ENCODE measurements at places on chromosomes 1 and 21. TPM values are rescaled to one million over a fixed set of nuclear protein-coding genes. Genes with fewer than 3 reads are reported as not detected.
A peak's percentile ranks its signal among the peaks of the same experiment; 100 is the strongest.

DNA sequence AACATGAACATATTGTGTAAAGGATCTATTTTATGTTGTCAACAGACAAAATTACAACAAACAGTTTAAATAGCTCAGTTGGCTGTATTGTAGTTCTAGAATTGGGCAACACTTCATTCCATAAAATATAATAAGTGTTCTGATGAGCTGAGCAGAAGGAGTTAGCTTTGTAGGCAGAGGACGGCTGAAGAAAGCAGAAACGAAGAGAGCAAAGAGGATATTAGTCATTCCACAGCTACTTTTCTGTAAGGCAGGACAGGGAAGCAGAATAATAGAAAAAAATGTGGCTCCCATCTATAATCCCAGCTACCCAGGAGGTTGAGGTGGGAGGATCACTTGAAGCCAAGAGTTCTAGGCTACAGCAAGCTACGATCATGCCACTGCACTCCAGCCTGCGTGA is 20.2 kb upstream of the IVNS1ABP start:
- DNase-seq = no peak

DNA sequence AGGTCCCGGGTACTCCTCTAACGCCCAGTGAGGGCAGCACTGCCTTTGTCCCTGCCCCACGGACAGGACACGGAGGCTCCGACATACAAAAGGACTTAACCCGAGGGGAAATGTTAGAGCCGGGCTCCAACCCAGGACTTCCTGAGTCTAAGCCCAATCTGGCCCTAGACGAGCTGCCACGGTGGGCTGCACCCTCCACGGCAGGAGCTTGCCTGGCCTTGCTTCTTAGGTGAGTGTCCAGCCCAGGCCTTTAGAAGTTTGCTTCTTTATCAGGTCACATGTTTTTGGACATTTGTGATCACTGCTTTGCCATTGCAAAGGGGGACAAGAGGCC is 11.0 kb upstream of the TMEM200B start:
- DNase-seq = no peak

DNA sequence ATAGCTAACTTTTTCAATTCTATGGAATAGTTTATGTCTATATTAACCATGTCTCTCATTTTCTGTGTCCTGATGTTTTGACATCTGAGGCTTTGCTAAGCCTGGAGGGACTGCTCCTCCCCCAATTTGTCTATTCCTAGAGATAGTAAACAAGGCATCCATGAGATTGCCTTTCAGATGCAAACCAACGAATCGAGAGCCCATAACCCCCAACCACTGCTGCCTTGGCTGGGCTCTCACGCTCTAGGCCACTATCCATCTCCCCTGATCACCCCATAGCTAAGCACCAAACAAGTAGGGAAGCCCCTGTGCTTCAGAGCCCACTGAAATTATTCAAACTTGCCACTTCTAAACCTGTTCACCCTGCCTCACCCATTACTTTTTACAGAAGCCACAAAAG is 437.7 kb downstream of the SETD4 start:
- no peak for DNase-seq

HUNK gene
- total RNA-seq = 1.9 TPM

OR2L8 gene
- total RNA-seq = not detected

DNA sequence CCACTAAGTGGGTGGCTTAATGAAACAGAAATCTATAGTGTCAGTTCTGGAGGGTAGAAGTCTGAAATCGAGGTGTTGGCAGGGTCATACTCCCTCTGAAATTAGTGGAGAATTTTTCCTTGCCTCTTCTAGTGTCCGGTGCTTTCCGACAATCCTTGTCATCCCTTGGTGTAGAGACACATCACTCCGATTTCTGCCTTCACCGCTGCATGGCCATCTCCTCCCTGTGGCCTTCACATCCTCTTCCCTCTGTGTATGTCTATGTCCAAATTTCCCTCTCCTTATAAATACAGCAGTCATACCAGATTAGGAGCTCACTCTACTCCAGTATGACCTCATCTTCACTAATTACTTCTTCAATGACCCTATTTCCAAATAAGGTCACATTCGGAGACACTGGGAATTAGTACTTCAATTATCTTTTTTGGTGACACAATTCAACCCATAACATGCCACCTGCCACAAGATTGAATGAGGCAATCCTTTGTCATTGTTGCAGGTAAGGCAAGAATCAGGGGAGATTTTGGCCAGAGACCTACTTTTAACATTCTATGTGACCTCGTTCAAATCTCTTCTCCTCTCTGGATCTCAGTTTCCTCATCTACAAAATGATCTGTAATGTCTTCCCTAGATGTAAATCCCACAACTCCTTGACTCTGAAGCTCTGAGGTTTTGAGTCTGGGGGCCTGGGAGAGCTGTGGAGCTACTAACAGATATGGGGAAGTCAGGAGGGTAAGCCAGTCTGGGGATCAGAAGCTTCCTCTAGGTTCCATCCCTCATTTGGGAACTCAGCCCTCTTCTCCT is 16.1 kb downstream of the NAV1 start:
- peak; percentile 20 for DNase-seq

DNA sequence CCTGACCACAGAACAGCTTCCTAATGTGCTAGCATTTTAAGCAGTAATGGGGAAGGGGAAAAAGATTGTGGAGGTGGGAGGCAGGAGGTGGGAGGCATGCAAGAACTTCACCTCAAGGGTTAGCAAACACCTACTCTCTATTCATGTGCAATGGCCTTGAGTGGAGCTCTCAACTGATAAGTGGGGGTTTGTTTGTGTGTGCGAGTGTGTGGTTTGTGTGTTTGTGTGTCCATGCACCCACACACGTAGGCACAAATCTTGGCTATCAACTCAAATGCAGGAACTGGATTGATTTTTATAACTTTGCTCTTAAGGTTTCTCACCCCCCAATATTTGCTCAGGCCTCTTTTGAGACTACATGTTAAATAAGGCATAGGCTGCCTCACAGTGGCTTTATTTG is 78.6 kb downstream of the SYT6 start:
- no peak for DNase-seq

- DNase-seq = no peak
Observed at GRCh38 chr1:170819781-170820180, 115.6 kb upstream of the MROH9 start.

DNA sequence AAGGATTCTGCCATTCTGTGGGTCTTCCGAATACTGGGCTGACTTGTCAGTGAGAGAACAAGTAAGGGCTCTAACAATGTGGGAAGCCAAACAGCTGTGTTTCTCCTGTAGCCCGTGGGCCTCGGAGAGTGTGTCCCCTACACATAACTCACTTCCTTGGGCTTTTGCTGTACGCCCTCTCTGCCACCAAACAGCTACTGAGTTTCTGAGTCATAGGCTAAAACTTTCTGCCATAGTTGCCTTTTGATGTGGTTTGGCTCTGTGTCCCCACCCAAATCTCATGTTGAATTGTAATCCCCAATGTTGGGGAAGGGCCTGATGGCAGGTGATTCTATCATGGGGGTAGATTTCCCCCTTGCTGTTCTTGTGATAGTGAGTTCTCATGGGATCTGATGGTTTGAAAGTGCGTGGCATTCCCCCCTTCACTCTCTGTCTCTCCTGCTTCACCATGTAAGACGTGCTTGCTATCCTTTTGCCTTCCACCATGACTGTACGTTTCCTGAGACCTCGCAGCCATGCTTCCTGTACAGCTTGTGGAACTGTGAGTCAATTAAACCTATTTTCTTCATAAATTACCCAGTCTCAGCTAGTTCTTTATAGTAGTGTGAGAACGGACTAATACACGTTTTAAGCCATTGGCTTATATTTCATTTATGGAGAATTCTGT is 194.8 kb upstream of the HMCN1 start:
- no peak for DNase-seq

DNA sequence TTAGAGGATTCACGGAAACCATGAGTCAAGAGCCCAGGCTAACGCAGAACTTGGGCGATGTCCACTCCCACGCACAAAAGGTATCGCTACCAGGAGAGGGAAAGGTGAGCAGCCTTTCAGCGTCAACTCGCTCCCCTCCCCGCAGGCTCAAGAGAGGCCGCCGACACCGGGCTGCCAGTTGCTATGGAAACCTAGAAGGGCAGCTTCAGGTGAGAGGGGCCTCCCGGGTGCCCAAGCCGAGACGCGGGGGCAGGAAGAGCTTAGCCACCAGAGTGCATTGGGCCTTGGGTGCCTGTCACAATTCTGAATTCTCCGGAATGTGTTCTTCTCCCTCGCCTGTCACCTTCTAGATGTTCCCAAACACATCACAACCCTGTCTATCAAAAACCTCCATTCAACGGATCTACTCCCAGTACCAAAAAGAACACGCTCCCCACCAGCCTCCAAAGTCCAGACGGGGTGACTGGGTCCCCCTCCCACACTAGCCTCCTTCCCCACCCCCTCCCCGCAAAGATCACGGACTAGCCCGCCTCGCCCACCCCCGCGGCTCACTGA is 694 bp downstream of the MEAF6 start:
- peak; percentile 64 for DNase-seq

AMY1A gene
- 5.8 TPM for total RNA-seq

EFNA1 gene
- 144 TPM for total RNA-seq

DNA sequence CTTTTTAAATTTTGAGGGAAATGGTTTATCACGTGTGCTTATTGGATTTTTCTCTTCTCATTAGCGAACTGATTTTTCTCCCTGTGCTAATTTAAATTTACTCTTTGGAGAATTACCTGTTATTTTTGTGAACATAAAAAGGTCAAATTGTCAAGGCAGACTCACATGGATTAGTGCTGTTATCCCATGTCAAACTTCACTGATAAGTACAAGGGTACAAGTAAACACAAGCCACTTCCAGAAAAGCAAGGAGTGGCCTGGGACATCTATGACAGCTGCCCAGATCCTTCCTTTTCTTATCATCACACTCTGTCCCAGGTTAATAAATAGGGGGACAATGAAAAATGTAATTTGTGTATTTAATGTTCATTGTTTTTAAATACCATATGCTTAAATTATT is 901.2 kb downstream of the LTN1 start:
- DNase-seq = no peak

CD164L2 gene
- 6.8 TPM for total RNA-seq

DNA sequence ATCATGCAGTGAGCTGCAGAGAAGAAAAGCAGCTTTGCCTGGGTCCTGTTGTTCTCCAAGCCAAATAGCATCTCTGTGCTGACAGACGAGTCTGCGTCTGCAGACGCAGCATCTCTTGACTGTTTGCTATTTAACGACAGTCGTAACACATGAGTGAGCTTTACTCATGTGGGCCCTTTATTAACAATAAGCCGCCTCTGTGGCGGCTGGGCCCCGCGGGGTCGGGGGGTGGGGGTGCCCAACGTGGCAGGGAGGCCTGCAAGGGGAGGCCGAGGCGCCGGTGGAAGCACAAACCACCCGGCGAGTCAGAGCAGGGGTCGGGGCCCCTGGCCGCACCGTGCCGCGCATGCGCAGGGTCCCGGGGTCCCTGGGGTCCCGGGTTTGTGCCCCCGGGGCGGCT is 435.1 kb downstream of the KIF26B start:
- DNase-seq = no peak

GRCh38 chr1:14181191-14181795 is 417.2 kb upstream of the KAZN start:
- DNase-seq = no peak

BEST4 gene
- total RNA-seq = 1.7 TPM

DNA sequence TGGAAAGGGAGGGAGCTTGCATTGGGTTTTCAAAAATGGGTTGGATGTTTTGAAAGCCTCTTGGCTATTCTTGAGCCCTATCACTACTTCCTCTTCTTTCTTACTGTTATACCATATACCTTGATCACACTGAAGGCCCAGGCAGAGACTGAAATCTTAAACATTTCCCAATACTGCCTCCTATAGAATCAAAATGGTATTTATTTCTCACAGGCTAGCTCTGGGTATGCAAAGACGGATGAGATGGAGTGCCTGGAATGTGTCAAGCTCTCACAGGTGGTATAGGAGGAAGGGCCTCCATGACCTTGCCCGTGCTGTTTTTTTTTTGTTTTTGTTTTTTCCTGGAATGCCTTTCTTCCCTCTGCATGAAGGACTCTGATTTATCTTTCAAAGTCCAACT is 268.4 kb upstream of the USP24 start:
- no peak for DNase-seq

DNA sequence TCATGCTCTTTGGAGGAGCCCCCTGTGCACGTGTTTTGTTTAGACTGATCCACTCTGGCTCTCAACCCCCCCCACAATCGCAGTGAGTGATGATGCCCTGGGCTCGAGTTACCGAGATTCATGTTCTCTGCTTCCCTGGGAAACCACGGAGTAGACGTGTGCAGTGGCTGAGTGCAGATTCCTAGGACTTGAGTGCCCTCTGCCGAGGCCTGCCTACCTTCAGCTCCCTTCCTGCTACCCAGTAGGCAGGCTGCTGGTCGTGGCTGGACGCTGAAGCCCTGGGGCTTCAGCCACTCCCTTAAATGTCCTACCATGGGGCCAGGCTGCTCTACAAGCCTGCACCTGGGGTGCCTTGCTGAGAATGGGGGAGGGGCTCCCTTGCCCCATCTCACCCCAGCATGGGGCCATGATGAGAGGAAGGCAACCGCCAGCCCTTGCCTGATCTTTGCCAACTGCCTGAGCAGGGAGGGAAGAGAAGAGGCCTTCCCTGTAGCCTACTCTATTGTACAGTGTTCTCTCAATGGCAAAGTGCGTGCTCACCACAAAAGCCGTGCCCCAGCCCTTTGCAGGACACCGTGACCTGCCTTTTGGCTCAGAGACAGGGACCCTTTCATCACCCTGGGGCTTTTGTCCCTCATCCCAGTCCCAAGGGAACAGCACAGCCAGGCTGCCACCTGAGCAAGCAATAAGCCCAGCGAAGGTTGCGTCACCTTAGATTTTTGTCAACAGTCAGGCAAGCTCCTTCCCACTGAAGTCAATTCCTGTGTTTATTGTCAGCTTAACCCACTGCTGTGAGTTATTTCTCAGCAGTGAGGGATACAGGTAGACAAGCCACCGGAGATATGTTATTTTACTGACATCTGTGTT is 4.1 kb upstream of the GRIK3 start:
- DNase-seq = no peak

- peak; percentile 41 for DNase-seq
Observed at GRCh38 chr1:1202831-1203560, 3.4 kb downstream of the TNFRSF18 start.

GRCh38 chr1:21338573-21339355 is 48.5 kb upstream of the ECE1 start:
- DNase-seq = peak; percentile 67

DNA sequence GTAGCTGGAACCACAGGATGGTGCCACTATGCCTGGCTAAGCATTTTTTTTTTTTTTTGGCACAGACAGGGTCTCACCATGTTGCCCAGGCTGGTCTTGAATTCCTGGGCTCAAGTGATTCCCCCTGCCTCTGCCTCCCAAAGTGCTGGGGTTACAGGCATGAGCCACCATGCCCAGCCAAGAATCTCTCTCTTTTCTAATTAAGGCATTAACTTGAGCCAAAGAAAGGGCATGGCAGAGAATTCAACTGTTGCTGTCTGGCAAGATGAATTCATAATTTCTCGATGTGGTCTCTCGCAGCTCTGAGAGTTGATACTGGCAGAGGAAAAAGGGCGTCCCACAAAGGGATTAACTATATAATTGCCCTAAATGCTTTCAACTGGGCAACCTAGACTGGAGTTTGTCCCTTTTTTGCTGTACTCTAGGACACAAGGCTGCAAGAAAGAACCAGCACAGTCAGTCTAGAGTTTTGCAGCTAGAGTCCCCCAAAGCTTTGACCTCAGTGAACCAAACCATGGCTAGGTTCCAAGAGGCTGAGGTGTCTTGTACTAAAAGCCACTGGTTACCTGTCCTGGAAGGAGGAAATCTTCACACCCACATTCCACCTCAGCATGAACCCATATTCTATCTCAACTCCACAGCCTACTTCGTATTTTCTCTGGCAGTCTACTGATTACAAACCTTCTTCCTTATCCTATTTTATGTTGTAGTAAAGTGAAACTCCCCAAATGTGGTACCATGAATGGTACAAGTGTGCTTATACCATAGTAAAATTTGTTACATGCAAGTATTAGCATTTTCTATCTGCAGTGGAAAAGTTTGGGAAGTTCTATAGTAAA is 51.2 kb downstream of the OPTC start:
- DNase-seq = no peak

IL20 gene
- total RNA-seq = not detected
